NCI-H2171 (cell line): ENCODE measurements at places on chromosomes 1 and 21.

DNA sequence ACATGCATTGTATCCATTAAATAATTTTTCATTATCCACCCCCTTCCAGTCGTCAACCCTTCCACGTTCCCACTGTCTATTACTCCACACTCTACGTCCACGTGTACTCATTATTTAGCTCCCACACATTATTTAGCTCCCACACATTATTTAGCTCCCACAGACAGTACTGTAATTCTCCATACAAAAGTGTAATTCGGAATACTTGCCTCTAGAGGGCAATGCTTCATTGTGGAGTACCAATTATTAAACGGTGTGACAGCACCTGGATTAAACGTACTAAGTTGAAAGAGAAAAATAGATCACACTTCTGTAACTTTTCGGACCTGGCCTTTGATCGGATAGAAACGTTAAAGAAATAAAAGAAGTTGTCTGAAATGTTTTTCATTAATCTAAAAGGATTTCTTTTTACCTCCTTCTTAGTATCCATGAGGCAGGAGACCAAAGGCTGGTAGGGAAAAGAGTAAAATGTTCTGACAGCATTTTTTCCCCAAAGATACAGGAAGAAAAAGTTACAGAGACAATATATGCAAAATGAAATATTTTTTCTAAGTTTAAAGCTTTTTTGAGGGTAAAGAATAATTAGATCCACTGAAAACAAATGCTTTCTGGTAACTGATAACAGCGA lies 99.2 kb downstream of the LHX8 start:
- peak; percentile 26 for DNase-seq

DNA sequence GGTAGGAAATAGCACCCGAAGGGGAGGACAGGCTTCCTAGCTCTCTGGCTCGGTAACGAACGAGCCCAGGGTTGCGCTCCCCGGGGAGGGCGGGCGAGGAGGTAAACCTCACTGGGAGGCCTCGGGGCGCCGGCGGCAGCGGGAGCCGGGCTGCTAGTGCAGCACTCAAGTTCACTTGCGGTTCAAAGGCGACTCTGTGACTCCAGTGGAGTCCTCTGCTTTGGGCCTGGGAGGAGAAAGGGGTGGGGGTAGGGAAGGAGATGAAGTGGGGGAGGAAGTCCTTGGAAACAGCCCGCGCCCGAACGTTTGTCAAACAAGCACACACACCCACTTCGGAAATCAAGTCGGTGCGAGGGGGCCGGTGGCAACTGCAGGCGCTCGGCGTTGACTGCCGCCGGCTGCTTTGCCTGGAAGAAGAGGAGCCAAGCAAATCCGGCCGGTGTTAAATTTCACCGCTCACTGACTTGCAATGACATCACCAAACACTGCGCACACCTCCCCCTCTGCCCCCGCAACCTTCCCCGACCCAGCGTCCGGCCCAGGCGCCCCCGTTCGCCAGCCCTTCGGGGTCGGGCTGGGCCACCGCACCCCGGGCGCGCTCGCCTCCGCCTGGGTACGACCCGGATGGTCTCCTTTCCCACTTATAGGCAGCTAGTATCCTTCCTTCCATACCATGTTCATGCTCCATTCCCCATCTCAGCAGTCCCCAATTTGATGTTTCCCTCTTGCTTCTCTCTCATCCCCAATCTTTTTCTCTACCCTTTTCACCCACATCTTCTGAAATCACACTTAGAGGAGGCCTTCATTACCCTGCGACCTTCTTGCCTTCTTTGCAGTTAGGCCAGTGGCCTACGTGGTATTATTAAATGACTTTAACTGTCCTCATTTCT lies at the start of gene COL24A1:
Gene COL24A1, minus strand, starts transcription at position 207 of the 890 bp plus-strand sequence. CDS start 376 bp downstream, outside the sequence.
- DNase-seq: no peak

DNA sequence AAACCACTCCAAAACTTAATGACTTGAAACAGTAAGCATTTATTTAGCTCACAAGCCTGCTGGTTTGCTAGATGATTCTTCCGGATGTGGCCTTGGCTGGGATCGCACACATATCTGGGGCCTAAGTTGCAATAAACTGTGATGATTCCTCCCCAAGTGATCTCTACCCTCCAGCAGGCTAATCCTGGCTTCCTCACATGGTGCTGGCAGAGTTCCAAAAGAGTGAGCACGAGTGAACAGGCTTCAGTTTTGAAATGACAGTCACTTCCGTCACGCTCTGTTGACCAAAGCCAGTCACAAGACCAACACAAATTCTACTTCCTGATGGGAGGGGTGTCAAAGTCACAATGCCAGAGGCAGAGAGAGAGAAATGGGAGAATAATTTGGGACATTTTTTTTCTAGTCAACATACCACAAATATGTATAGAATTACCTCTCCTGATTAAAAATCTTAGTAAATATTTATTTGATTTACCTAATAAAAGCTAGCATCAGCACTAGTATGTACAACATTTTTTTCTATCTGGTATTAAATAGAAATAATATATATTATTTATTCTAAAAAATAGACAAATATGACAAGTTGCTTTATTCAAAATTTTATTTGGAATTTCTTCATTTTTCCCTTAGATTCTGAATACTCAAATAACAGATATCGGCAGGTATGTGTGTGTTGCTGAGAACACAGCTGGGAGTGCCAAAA lies 292.7 kb downstream of the TPR start:
- DNase-seq: peak; percentile 99

GRCh38 chr1:35790670-35791069 lies 17.1 kb upstream of the AGO4 start:
- DNase-seq: no peak

GRCh38 chr1:82837766-82838465 lies 1037.2 kb downstream of the ADGRL2 start:
- DNase-seq: no peak

DNA sequence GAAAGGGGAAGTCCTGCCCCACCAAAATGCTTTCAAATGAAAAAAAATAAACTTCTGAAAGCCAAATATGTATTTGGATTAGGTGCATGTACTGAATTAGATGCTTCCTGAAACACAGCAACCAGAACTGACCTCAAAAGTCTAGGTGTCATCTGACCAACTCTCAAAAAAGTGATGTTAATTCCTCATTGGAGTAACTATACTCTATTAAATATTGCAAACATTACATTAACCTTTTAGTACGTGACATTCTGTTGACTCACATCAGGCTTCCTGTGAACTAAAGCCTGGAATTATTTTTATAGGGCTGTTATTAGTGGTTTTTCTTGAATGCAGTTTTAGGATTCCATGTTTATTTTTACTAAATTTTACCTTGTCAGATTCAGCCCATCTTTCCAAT lies 73.5 kb downstream of the ASTN1 start:
- DNase-seq: no peak

GRCh38 chr1:26155370-26156284 lies 3.3 kb upstream of the FAM110D start:
- DNase-seq: no peak

- DNase-seq: no peak
These were observed 548.6 kb downstream of the LTN1 start for GRCh38 chr21:28444111-28444510.

GRCh38 chr1:60101516-60101915 lies 27.9 kb upstream of the C1orf87 start:
- no peak for DNase-seq

GRCh38 chr1:177794376-177794991 lies 175.4 kb downstream of the SEC16B start:
- no peak for DNase-seq

- no peak for DNase-seq
These were observed 31.4 kb upstream of the TMEM61 start for GRCh38 chr1:54949053-54949452.

- DNase-seq: no peak
These were observed 36.6 kb downstream of the XCL1 start for GRCh38 chr1:168613038-168613451.

- no peak for DNase-seq
These were observed 43.8 kb upstream of the MARK1 start for GRCh38 chr1:220484135-220484534.

- DNase-seq: no peak
These were observed 61.1 kb downstream of the SLC45A1 start for GRCh38 chr1:8378981-8379470.

- DNase-seq: peak; percentile 65
These were observed 29.9 kb upstream of the ACTL8 start for GRCh38 chr1:17725084-17725719.

DNA sequence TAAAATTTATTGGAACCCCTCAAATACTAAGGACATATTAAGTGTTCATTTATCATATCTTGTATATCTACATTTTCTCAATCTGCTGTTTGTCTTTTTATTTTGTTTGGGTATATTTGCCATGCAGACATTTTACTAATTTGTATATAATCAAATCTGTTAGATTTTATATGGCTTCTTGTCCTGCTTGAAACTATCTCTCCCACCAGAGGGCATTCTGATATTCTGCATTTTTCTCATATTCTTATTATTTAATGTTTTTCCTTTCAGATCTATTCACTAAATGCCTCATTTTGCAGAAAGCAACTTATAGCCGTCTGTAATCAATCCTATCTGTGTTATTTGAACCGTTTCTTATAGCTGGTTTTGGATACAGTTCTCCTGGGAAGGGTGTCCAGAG lies 745.5 kb downstream of the LRRIQ3 start:
- DNase-seq: no peak

GRCh38 chr1:205321162-205321958 lies at the start of gene NUAK2:
TSS of gene NUAK2 (minus strand) at chr1:205321745. CDS start at chr1:205321628, 117 bp downstream.
- DNase-seq: peak; percentile 83

- DNase-seq: no peak
These were observed 60.4 kb downstream of the RAP1GAP start for GRCh38 chr1:21608798-21609197.

DNA sequence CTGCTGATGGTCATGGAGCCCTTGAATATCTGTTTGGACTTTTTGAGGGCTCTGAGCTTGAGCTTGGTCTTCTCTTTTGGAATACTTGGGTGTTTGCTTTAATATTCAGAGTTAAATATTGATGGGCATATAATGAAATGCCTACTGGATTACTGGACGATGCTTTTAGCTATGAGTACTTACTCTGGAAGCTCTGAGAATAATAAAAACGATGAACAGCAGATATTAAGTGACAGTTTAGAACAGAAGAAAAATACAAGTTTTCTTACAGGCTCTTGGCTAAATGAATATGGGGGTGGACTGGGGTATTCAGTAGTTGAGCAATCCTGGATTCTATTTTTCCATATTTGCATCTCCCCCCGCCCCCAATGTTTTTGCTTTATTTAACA lies 20.7 kb downstream of the GALNT2 start:
- no peak for DNase-seq

- DNase-seq: no peak
These were observed 2.8 kb downstream of the SRSF10 start for GRCh38 chr1:23977187-23977853.

DNA sequence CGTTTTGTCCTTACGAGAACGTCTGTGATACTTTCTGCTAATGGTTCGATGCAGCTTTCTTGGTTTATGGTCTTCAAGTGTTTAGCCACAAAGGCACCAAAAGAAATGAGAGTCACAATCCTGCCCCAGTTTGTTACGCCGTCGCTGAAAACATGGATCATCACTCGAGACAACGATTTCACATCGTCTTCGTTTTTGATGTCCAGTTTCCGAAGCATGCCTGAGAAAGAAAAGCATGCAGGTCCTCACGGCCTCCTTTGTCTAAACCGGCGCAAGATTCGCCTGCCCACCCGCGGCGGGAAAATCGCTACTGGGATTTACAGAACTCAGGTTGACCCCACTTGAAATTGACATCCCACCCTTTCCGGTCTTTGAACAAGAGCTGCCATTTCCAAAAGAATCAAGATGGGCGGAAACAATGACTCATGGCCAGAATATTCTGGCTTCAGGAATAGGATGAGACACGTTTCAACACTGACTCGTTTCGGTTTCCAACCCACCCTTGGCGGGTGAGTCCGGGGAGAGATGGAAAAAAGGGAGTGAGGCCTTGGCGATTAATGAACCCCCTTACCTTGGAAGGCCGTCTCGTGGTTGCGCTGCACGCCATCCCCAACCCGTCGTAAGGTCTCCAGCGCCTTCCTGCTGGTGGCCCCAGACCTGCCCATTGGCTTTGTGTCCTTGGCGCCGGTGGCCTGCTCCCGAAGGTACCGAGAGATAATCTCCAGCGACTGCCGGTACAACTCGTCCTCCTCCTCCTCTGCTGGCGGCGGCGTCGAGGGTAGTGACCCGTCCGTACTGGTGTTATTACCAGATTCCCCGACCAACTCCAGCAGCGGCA lies 919 bp downstream of the MCL1 start:
- peak; percentile 17 for DNase-seq

DNA sequence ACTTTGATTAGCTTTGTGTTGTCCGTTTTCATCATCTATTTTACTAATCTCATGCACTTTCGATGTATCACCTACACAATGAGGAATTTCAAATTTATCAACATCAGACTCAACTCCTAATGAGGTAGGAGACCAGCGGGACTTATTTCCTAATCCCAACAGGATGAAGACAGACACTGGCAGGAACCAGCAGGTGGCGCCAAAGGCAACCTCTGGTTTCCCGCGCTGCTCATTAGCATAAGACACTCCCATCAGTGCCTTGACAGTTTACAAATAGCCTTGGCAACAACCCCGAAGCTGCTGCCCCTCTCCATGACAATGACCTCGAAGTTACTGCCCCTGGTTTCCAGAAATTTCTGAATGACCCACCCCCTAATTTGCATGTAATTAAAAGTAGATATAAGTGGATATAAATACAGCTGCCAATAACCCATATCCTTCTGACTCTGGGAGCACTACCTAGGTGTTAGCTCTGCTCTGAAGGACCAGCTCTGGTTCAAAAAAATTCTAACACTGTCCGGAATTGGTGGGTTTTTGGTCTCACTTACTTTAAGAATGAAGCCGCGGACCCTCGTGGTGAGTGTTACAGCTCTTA lies 974.8 kb downstream of the ADGRL2 start:
- no peak for DNase-seq

- DNase-seq: no peak
These were observed 13.4 kb downstream of the SPOCD1 start for GRCh38 chr1:31802190-31803150.

GRCh38 chr1:229894532-229894931 lies 172.5 kb upstream of the GALNT2 start:
- DNase-seq: no peak

DNA sequence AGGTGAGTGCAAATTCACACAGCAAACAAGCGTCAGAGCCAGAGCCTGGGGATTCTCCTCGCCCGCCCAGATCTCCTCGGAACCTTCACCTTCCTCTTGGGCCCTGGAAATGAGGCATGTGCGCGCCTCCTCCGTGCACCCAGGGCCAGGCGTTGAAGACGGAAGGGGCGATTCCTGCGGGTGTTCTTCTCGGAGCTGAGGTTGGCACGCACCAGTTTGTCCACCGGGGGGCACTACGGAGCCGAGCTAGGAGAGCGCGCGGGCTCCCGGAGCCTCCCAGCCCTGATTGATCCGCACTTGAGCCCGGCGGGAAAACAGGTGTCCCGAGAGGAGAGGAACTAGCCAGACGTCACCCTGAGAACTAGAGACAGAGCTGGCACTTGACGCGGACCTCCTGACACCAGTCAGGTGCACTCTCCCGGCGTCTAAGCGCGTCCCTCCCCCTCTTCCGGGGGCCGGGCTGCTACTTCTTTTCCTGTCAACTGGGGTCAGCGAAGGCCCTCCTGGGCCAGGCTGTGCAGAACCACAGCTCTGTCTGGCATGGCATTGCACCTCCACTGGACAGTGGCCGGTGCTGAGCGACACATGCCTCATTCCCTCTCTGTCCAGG lies 18.3 kb upstream of the SERINC2 start:
- DNase-seq: peak; percentile 89

- no peak for DNase-seq
These were observed 67.0 kb downstream of the CHD5 start for GRCh38 chr1:6113116-6113515.
